NCI-H748 treated with DMSO at 0.1 percent for 48 hours (cell line): ENCODE measurements at places on chromosomes 12 and 14.

DNA sequence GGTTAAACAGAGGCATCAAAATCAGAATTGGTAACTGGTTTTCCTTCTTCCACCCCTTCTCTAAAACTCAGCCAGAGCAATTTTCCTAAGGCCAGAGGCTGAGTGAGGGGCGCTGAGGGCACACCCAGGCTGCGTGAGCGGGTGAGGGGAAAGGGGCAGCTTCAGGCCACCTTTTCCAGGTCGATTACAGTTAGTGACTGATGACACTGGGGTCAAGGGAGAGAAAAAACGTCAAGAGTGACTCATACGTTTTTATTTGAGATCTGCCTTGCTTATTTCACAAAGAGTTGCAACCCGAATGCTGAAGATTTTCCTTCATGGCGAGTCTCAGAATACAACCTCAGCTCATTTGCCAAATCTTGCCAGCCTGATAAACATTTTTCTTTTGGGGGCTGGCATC is 46.7 kb upstream of the EVL start:
- no peak for DNase-seq

GRCh38 chr14:71563492-71564153 is 368.6 kb upstream of the RGS6 start:
- no peak for DNase-seq

- DNase-seq = peak; percentile 57
Observed at GRCh38 chr12:88577537-88577936, 2.7 kb downstream of the KITLG start.

- DNase-seq = no peak
Observed at GRCh38 chr12:82896277-82896676, 209.6 kb downstream of the TMTC2 start.

GRCh38 chr14:95644981-95645380 is 41.2 kb upstream of the TCL1B start:
- no peak for DNase-seq

DNA sequence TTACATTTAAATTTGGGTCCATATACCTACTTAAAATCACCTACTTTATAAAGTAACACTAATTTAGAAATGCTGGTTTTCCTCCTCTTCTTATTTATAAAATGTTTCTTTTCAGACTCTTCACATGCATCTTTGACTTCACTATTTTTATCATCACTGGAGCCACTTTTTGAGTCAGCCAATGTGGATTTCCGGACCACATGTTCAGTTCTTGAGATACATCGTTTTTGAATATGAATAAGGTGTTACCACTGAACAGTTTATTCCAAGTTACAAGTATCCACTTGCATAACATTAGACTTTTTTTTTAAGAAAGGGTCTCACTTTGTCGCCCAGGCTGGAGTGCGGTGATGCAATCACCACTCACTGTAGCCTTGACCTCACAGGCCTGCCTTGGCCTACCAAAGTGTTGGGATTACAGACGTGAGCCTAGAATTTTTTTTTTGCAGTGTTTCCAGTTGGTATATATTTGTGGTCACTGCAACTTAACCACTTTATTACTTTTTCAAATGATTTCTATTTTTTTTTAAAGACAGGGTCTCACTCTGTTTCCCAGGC is 5.7 kb downstream of the FNTB start:
- DNase-seq = no peak

DNA sequence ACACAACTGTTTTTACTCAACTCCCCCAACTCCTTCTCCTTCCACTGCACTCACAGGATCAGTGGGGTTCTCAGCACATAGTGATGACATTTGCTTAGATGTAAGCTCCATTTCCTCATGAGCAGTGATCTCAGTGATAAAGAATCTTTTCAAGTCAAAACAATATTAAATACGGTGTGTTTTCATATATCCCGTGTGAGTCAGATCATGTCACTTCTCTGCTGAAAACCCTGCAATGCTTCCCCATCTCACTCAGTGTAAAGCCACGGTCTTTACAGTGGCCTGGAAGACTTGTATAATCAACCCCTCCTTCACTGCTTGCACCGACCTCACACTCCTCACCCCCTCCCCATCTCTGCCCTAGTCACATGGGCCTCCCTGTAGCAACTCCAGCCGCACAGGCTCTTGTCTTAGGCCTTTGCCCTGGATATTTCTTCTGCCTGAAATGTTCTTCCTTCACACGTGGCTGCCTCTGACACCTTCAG is 149.7 kb upstream of the ARHGAP5 start:
- DNase-seq = no peak

DNA sequence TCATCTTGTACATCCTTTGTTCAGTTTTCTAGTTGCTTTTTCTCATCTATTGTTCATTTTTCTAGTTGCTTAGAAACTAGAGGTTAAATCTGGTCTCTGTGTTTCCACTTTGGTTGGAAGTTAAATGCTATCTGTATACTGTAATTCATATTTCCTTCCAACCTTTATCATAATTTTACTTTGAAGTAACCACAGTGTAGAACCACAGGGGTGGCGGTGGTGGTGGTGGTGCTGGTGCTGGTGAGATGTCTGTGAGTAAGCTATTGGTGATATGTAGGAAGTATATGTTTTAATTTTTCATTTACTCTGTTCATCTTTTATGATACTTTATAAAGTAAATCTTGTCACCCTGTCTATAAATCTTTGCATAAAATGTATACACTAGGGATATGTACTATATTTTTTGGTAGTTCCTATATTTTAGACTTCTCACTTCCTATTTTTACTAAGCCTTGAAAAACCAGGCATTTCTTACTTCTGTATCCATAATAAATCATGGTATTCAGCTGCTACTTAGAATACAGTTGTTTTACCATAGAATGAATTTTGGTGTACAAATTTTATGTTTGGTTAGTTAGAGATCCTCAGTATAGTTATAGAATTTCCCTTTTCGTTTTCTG is 31.9 kb downstream of the CCDC91 start:
- DNase-seq = no peak

GRCh38 chr12:99135376-99135775 is 490.3 kb downstream of the APAF1 start:
- no peak for DNase-seq

- no peak for DNase-seq
Observed at GRCh38 chr12:57764662-57765002, 2.2 kb downstream of the CYP27B1 start.

DNA sequence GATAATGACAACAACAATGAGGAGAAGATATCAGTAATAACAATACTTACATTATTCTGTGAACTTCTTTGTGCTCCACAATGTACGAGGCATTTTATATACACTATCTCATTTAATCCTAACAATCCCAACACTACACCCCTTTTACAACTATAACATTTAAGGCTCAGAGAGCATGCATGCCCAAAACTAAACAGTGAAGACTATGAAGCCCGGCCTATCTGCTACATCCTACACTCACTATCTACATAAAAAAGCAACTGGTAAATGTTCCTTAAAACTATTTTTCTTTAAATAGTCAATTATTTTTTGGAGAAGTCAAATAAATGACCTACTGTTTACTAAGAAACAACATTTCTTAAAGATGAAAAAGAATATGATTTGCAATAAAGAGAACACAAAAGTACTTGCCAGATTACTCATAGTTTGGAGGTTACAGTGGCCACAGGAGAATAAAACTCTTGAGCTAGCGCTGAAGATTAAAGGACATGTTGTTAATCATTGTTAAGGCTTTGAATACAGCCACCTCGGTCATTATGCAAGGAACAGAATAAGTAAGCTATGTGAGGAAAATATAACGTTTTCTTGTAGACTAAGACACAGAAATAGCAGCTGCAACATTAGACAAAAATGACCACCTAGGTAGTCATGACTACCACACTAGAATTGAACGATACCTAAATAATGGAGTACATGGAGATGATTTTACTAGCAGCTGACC is 56.7 kb downstream of the EPS8 start:
- DNase-seq = no peak

DNA sequence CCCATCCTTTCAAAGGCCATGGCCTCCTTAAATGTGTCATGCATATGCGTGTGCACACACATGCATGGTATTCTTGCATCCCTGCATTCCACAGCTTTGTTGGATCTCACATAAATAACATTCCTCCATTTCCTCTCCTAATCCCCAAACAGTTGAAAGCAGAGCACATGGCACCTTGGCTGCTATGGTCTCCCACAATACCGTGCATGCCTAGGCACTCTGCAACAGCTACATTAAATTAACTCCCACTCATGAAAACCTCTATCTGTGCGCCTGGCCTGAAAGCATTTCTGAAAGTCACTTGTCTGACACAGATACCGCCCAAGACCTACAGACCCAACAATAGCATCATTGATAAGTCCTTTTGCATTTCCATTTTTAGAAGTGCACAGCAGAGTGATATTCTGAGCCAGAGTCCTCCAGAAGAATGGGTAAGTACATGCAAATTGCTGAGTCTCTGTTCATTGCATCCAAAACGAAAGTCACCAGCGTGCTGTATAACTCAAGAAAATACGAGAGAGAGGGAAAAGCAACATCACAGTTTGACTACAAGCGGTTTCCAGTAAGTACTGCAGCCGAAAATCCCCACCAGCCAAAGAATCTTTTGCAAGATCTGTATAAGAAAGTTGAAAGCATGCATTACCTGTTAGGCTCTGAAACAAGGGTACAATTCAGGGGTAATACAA is 436 bp downstream of the ASB2 start:
- DNase-seq = no peak

DNA sequence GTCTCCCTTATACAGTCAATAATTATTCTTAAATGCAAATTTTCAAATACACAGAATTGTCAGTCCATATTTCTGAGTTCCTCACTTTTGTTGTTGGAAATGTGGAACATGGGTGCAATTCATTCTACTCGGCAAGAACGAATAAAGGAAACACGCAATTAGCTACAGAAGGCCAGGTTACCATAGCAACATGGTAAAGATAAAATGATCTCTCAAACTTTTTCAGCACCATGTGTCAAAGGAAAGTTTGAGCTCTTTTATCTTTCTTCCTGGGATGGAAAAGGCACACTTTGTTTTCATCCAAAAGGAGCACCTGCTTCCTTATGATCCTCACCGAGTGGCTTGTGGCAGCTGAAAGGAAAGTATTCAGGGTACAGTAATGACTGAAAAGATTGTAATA is 595.0 kb downstream of the RPS29 start:
- DNase-seq = no peak

- peak; percentile 17 for DNase-seq
Observed at GRCh38 chr14:69260861-69261564, 1.1 kb downstream of the GALNT16 start.

- no peak for DNase-seq
Observed at GRCh38 chr12:25241167-25242020, 9.3 kb downstream of the KRAS start.

DNA sequence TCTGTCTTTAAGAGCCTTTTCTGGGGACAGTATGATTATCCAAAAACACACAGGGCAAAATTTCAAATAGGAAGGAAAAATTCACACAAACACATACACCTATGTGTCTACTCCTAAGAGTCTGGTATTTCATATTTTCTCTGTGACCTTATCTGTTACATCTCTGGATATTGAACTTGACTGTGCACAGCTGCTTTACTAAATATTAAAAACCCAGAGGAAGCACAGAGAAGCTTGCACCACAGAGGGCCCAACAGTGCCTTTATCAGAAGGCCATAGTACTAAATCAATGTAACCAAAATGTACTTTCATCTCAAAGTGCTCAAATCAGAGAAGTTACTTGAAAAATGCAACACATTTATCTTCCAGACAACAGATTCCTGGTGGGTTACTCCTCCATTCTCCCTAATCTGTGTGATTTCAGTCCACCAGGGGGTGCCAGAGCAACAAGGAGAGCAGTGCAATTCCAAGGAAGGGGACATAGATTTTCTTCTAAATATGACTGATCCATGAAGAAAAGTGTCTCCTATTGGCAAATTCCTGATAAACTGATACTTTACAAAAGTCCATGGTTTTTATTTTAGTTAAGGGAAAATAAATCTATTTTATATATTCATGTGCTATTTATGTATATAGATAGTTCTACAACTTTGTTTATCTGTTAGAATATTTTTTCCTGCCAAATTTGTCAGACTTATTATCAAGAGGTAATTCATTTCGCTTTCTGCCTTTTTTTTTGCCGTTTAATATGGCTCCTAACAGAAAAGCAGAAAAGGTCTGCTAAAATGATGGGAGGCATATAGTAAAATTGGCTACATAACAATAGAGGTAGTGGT is 617.6 kb downstream of the LRFN5 start:
- peak; percentile 54 for DNase-seq

GRCh38 chr14:68896132-68896531 is 83.0 kb downstream of the ACTN1 start:
- DNase-seq = no peak

DNA sequence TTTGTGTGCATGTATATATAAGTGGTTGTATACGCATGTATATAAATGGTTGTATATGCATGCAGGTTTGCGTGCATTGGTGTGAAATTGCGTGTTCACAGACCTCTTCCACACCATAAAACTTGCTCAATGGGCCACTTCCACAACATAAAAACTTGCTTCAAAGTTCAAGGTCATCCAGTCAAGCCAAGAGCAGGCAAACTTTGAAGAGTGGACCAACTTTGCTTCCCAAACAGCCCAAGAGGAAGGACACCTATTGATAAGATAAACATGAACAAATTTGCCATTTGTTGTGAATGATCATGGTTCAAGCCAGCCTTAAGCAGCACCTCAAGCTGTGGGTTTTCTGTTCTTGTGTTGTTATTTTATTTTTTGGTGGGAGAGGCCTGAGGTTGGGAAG is 25.2 kb upstream of the PPP1CC start:
- no peak for DNase-seq

GRCh38 chr12:50615907-50616296 is 111.1 kb downstream of the DIP2B start:
- no peak for DNase-seq

- DNase-seq = no peak
Observed at GRCh38 chr12:116404913-116405611, 127.6 kb upstream of the MED13L start.

DNA sequence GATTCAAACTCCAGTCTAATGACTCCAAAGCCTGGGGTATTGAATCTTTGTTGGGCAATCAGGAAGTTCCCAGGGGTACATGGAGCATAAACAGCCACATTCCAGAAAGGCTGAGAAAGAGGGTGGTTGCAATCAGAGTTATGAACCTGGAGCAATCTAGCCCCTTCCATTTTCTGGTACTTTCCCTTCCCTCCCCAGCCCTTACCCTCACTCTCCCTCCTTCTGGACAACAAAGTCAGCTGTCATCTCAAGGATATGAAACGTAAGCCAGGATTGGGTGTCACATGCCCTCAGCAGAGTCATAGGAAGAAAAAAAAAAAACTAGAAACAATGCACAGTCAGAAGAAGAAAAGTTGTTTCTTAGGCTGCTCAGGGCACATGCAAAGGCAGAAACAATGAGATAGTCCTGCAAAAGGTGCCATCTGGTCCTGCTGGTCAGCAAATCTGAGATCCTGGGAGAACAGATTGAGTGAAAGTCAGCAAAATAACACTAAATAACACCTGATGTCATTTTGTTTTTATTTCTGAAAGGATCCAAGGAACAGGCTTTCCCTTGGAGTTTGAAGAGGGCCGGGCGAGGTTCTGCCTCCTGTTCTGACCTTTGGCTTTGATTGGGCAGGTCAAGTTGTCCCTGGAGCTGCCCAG is 27.1 kb downstream of the TMEM229B start:
- no peak for DNase-seq

DNA sequence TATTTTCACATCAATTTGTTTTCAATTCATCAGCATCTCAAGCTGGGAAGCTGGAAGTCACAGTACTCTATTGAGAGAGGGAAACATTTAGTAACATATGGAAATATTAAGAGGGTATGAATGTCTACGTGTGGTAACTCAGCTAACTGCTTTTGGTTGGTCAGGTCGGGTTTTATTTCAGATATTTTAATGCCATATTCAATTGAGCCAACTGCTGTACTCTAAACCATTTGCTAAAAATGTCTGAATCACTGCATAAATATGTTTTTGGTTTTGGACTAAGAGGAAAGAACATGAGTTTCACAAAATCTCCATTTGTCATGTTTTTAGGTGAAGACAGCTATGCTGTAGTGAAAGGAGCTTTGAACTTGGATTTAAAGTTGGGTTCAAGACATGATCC is 18.9 kb upstream of the PPFIBP1 start:
- no peak for DNase-seq
